OCI-M1 (cell line): ENCODE measurements at places on chromosomes 4 and X.

- peak; percentile 93 for DNase-seq
Measured at GRCh38 chr4:74433541-74434172, 11.3 kb upstream of the AREG start.

DNA sequence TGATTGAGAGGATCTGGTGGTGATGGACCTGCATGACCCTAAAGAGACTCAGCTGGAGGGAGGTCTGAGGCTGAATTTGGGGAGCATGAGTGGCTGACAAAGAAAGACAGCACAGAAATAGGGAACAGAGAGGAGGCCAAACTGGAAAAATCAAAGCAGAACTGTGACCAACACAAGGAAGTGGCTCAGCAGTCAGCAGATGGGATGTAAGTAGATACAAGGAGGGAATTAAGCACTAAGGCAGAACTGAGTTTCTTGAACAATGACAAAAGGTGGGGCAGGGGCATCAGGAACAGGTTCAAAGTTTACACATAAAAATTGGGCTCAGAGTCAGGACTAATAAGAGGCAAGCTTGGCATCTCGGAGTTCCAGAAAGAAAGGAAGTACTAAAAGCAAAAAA, 144.3 kb upstream of the KLF3 start:
- DNase-seq: no peak

GRCh38 chr4:89640620-89641366, 196.2 kb downstream of the SNCA start:
- DNase-seq: peak; percentile 54

- peak; percentile 43 for DNase-seq
Measured at GRCh38 chrX:118286066-118286762, 59.7 kb upstream of the WDR44 start.

GRCh38 chr4:36392024-36392423, 110.6 kb downstream of the DTHD1 start:
- no peak for DNase-seq

DNA sequence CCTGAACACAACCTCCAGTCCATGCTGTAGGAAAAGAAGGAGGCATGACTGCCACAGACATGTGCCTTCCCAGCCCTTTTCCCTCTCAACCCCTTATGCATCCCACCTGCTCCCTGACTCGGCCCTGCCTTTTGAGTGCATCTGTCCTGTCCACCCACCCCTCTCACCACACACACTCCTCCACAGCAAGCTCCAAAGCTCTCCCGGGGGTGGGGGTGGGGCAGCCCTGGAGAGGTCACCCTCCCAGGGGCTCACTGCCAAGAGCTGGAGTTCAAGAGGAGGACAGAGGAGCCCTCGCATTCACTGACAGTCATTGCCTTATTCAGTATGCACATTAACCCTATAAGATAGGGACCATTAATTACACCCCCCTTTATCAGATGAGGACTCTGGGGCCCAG, 46.6 kb upstream of the MAMLD1 start:
- no peak for DNase-seq

DNA sequence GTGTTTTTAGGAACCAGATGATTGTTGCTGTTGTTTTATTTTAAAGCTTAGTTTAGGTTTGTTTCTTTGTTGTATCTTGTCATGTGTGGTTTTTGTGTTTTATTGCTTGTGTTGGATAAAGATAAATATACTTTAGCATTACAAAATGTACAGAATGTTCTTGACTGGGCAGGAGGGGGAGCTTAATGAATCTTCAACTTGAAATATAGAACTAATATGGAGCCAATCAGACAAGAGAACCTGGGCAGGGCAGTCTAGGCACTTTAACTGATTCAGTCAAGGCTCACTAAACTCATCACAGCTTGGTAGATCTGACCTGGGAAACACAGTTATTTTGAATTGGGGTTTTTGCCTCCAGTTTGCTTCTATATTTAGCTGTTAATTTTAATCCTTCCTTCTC, 304.2 kb downstream of the ARHGAP24 start:
- DNase-seq: peak; percentile 21

DNA sequence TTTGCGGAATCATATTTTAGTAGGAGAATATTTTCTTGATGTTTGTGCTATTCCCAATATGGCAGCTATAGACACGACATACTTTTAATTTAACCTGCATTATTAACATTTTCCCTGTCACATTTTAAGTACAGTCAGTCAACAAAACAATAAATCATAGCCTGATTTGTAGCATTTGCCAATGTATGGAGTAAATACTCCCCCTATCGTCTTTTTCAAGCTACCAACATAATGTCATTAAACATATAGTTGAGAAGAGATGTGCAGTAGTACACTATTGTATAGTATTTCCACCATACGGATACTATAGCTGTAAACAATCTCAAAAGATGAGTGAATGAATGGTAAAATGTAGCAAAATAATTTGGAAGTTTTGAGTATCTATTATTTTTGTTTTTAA, 303.7 kb upstream of the MAGEB2 start:
- DNase-seq: peak; percentile 30

DNA sequence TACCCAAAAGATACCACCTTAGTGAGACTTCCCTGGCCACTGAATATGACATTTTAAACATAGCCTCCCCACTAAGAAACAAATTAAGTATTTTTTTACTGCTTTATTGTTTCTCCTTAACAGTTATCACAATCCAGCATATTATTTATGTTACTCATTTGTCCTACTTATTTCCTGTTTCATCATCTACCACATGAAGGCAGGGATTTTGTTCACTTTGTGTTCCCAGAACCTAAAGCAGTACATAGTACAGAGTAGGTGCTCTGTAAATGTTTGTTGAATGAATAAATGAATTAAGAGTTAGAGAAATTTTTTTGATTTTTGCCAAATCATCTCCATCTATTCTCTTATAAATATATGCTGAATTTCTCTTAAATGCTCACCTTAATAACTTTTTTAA, 318.4 kb upstream of the GIMD1 start:
- DNase-seq: no peak

DNA sequence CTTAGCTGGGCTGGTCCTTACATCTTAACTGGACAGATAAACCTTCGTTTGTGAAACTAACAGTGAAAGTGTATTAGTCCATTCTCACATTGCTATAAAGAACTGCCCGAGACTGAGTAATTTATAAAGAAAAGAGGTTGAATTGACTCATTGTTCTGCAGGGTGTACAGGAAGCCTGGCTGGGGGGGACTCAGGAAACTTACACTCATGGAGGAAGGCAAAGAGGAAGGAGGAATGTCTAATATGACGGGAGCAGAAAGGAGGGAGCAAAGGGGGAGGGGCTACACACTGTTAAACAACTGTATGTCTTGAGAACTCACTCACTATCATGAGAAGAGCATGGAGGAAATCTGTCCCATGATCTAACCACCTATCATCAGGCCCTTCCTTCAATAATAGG, 1566.5 kb upstream of the PCDH7 start:
- DNase-seq: no peak

DNA sequence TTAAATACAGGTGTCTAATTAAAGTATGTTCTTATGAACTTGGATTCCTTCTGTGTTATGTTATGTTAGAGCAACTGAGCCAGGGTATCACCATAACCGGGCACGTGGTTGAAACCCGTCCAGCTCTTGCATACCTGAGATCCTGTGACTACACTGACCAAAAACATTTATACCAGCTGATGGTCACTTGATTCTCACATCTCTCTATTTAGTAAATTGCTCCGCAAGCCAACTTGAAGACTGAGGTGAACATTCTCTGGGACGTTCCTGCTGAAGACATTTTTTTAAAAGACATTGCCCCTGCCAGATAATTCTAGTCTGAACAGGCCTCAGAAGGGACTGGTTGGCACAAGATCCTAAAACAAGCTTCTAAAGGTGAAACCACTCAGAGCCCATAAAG, 550.0 kb upstream of the DIPK2B start:
- DNase-seq: no peak

DNA sequence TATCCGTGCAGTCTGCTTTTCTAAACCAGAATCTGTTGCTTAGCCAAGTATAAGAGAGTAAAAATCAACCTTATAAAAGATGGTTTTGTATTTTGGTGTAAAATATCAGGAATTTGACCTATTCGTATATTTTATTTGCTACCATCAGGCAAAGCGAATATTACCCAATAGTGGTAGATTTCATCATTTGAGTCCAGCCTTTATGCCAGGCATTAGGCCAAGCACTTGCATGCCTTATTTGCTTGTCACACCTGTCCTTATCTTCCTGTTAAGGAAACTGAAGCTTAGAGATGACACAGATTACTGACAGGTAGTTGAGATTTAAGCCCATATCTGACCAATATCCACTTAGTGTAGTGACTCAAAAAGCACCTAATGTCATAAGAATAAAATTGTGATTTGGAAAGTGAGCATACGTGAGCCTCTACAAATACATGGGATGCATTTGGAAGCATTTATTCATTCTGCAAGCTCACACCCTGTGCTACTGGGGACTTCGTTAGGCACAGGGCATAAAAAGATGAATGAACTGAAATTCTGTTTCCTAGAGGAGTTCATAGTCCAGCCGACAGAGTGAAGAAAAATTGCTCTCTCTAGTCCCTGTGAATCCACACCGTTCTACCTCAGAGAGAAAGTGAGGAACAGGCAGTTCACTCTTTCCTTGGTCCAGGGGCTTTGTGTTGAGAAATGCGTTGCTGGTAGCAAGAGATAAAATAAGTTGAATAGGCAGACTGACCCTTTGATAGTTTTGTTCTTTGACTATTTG, 2.3 kb upstream of the RNF212 start:
- DNase-seq: no peak

DNA sequence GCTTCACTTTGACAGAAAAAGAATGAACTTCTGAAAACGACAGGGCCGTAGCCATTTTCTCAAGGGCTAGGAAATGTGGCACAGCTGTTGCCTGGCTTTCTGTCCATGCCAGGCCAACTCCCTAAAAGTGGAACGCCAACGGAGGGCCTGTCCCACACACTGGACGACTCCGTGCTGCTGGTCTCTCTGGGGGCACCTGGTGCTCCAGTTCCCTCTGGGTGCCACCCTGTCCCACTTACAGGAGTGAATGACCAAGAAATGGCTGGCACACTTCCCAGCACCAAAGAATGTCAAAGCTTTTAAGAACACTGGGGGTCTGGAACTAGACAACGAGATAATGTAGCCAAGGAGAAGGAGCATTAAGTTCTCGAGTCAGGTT, 40.9 kb downstream of the GATB start:
- no peak for DNase-seq

GRCh38 chrX:70139736-70140135, 6.5 kb downstream of the IGBP1 start:
- DNase-seq: no peak

- DNase-seq: no peak
Measured at GRCh38 chr4:87580057-87580456, 28.3 kb upstream of the DSPP start.

DNA sequence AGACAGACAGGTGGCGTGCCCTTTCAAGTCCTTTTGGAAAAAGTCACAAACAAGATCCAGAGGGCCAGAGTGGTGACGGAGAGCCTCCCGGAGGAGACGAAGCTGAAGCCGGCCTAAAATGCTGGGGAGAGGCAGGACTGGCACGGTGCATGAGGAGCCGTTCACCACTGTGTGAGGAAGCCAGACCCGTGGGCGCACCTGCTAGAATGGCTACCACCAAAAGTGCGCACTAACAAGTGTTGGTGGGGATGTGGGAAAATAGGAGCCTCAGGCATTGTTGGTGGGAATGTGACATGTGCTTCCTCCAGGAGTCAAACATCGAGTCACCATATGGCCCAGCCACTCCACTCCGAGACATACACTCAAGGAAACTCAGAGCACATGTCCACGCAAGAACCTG, 67.4 kb upstream of the HELT start:
- DNase-seq: no peak

GRCh38 chr4:105206214-105206613, 59.5 kb downstream of the TET2 start:
- no peak for DNase-seq

DNA sequence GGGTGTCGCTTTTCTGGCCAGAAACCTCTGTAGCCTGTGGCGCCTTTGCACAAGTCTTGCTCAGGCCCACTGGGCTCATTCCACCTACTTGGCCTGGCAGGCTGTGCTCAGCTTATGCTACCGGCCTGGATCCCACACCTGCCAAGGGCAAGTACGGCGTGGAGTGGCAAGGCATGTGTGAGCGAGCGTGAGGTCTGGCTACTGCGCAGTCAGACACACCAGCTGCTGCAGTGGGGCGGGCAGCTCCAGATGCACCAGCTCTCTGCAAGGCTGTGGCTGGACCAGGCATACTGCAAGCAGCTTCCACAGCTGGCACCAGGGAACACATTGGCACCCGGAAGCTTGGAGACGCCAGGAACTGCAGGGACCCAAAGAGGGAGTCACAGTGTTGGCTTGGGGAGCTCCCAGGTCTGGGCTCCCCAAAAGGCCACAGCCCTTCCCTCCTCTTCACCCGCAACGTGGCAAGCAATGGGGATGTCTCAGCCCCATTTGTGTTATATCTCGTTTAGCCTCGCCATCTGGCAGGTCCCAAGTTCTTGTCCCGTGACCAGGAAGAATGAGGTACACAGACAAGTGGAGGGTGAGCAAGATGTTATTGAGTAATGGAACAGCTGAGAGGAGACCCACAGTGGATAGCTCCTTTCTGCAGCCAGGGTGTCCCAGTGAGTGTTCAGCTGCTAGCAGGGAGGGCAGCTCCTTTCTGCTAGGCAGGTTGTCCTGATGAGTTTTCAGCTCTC, 3.8 kb upstream of the FBXW7 start:
- DNase-seq: no peak

GRCh38 chr4:184504385-184504784, 30.0 kb upstream of the IRF2 start:
- no peak for DNase-seq

- DNase-seq: no peak
Measured at GRCh38 chrX:15881381-15881897, 26.8 kb upstream of the AP1S2 start.

DNA sequence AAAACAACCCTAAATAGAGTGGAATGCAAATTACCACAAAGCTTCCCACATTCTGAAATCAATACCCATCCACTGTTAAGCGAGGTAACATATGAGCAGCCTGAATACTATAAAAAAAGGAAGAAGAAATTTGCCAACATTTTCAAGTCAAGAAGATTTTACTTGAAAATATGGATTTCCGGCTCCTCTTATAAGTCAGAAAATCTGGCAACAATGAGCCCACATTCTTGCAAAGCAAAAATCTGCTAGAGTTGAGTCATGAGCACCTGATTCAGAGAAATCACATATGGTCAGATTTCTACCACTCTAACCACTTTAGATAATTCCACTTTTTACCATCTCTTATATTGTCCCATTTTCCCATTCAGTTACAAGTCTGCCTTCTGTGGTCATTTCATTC, 395.7 kb downstream of the DTHD1 start:
- DNase-seq: no peak

DNA sequence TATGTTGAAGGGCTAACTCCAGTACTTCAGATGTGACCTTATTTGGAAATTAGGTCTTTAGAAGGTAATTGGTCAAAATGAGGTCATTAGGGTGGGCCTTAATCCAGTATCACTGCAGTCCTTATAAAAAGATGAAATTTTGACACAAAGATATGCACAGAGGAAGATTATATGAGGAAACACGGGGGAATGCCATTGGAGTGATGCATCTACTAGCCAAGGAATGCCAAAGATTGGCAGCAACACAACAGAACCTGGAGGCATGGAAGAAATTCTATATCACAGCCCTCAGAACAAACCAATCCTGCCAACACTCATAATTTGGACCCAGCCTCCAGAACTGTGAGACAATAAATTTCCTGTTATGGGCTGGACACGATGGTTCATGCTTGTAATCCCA, 17.6 kb downstream of the TRIM61 start:
- DNase-seq: no peak
